ENCODE measurements at places on chromosomes 5 and 9. TPM values are rescaled to one million over a fixed set of nuclear protein-coding genes. Genes with fewer than 3 reads are reported as not detected.

CTXN3 gene
- total RNA-seq: not detected

SLC34A1 gene
- not detected for total RNA-seq

C9orf50 gene
- not detected for total RNA-seq

IL3 gene
- total RNA-seq: not detected

ZDHHC11B gene
- total RNA-seq: 2.9 TPM

HSPB3 gene
- total RNA-seq: not detected

MEIKIN gene
- not detected for total RNA-seq

TTC16 gene
- total RNA-seq: not detected

WNT8A gene
- not detected for total RNA-seq

ZNF483 gene
- total RNA-seq: 2.2 TPM

MOB3B gene
- 8.6 TPM for total RNA-seq

PTPA gene
- 86.5 TPM for total RNA-seq

DCANP1 gene
- total RNA-seq: not detected

FOXI1 gene
- not detected for total RNA-seq

CCDC171 gene
- total RNA-seq: 9.0 TPM

CACFD1 gene
- total RNA-seq: 1.4 TPM
